Fibroblast of mammary gland (primary cell): ENCODE measurements at places on chromosomes 2 and 18.

GRCh38 chr2:46486436-46486835 is 7.1 kb downstream of the TMEM247 start:
- no peak for DNase-seq

GRCh38 chr2:65554765-65555591 is 122.6 kb upstream of the SPRED2 start:
- DNase-seq = peak; percentile 35

DNA sequence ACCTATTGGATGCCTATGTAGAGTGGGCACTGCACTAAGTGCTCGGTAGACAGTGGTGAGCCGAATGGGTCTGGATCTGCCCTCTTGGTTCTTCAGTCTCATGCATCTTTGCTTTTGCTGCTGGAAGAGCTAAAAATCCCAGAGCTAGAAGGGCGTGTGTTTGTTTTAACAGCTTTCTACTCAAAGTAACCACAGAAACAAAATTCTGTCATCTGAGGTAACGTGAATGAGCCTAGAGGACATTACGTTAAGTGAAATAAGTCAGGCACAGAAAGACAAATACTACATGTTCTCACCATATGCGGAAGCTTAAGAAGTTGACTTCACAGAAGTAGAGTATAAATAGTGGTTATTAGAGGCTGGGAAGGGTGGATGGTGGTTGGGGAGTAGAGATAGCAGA is 119.8 kb downstream of the PLB1 start:
- no peak for DNase-seq

DNA sequence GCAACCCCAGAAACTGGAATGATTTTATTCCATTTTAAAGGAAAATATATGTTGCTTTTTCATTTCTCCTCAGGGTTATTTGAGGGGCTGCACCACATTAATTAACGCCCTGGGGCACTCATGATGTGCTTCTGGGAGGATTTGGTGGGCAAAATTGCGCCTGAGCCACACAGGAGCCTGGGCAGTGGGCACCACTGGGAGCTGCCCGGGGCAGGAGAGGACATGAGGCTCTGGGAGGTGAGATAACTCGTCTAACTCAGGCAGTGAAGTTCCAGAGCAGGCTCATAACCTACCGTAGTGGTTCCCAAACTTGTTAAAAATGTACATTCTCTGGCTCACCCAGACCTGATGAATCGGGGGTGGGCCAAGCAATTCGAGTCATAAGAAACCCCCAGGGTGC is 68.3 kb downstream of the EDAR start:
- no peak for DNase-seq

DNA sequence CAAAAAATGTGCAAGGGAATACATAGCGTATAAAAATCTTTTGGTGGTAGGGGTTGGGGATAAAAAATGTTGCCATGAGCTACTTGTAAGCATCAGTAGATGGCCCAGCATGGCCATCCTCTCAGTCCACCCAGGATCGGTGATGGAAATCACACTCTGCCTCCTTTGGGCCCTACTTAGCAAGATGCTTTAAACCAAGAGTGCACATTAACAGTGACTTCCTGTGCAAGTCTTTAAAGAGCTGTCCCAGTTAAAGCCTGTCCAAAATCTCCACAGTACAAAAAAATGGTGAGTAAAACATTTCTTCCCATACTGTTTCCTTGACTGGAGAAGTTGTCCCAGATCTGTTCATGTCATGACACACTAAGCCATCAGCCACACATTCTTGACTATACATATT is 18.0 kb downstream of the ANKRD44 start:
- DNase-seq = no peak

DNA sequence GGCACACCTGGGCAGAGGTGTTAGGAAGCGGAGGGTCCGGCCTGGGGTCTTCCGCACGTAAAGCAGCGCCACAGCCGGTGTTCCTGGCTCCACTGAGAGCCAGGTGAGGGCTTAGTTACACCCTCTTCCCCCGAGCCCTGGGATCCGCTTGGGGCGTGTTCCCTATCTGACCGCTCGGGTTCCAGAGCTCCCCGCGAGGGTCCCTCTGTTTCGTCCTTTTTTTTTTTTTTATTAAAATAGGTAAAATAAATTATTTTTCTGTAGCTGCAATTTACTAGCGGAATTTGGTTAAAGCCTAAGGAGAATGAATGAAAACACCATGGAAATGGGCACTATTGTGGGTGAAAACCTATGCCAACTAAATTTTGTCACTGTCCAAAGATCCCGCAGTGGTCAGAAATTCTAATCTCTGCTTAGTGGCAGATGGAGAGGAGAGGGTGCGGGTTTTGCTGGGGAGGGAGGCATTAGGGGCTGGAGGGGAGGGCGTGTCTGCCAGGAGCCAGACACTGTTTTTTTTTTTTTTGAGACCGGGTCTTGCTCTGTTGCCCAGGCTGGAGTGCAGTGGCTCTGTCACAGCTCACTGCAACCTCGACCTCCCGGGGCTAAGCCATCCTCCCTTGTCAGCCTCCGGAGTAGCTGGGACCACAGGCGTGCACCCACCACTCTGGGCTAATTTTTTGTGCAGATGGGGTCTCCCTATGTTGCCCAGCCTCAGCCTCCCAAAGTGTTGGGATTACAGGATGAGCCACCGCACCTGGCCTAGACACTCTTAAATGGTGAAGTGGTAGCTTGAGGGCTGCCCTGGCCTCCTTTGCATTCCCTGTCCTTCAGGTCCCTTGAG is 834 bp downstream of the PDCL3 start:
- no peak for DNase-seq

DNA sequence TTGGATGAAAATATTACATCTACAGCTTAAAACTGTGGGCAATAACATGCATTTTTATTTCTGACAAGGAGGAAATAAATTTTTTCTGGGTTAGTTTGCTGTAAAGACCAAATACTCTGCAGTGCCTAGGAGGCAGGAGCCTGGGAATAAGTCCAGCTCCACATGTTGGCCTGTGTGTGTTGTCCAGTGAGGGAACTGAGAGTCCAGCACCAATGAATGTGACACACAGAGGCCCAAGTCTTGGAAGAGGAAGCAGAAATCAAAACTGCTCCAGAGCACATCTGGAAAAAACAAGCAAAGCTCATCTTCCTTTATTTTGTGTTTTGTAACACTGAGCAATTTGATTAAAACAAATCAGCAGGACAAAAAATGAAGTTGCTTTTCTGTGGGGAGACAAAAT is 63.1 kb upstream of the KLHL14 start:
- DNase-seq = no peak

- no peak for DNase-seq
These were observed 61.8 kb downstream of the FMNL2 start for GRCh38 chr2:152396763-152397162.

DNA sequence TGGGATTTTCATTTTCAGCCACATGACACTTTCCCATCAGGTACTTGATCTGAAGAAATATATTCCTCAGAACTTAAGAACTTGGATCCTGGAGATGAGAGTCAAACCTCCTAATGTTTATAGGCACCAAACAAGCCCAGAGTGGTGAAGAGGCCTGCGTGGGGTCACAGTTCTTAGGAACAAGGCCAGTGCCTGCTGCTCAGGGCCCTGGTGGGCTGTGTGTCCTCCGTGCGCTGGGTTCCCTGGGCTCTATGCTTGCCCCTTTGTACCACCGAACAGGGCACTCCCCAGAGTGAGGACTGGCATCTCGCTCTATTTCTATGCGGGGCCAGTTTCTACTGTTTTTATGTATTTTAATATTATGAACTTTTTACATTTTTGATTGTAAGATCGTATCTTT is 76.0 kb upstream of the RBM44 start:
- no peak for DNase-seq
